ENCODE measurements at places on chromosomes 13 and 19.

GRCh38 chr19:18894254-18895037, 1.5 kb downstream of the CERS1 start:
- DNase-seq: no peak

DNA sequence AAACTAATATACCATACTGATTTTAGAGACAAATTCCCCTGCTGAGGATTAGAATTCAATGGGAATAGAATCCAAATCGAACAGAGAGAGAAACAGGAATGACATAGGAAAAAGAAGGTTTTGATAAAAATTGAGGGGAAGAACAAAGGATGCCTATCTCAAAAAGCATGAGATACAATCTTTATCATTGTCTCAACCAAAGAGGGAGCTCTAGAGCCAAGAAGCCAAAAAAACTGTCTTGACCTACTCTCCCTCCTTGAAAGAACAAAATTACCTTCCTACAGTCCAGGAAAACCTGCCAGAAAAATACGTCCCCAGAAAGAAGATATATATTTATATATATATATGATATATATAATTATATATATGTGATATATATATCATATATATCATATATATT, 39.2 kb upstream of the MIR17HG start:
- DNase-seq: no peak

- DNase-seq: no peak
Measured at GRCh38 chr13:88656751-88657150, 985.6 kb downstream of the SLITRK5 start.

DNA sequence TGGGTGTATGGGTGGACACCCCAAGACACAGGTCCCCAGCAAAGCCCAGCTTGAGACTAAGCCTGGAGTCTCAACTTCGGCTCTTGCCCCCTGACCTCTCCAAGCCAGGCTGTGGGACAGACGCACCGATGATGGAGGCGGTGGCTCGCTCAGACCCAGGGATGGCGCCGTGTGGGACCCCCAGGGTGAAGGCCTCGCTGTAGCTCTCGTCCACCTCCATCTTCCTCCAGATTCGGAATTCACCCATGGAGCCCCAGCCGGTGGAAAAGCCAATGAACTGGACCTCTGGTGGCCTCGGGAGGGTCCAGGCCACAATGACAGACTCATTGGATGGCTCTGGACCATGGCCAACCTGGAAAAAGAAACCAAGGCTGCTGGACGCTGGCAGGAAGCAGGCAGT, 39.1 kb downstream of the F2RL3 start:
- no peak for DNase-seq

GRCh38 chr13:77548095-77548494, 12.6 kb downstream of the SCEL start:
- DNase-seq: no peak

- peak; percentile 33 for DNase-seq
Measured at GRCh38 chr19:5292822-5293611, 47.6 kb downstream of the PTPRS start.
